Kasumi-1 (cell line): ENCODE measurements at places on chromosomes 6 and 20.
A peak's percentile ranks its signal among the peaks of the same experiment; 100 is the strongest.

- no peak for DNase-seq
These were observed 21.3 kb downstream of the ZNF341 start for GRCh38 chr20:33753143-33753542.

- DNase-seq: no peak
These were observed 26.8 kb downstream of the DACT2 start for GRCh38 chr6:168292826-168293225.

DNA sequence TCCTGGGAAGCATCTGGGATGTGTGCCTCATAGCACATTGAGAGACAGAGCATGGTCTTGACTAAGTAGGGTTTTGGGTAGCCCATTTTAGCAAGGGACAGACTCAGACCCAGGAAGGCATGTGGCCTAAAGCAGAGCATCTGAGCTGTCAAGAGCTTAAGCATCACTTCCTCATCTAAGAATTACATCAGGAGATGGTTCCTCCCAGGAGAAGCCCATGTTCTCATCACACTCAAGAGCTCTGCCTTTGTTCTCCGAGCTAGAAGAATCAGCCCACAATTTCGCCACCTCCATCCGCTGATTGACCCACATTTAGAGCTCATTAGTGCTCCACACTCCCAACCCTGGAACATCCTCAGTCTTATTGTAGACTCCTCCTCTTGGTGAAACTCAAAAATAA lies 68.3 kb downstream of the NPEPL1 start:
- DNase-seq: no peak

- DNase-seq: no peak
These were observed 12.3 kb upstream of the FAM110A start for GRCh38 chr20:821046-821730.

GRCh38 chr20:19349879-19350278 lies 137.4 kb downstream of the SLC24A3 start:
- DNase-seq: no peak

GRCh38 chr6:29827579-29828470 lies at the start of gene HLA-G:
Gene HLA-G (plus strand): TSS chr6:29827825. CDS start chr6:29827845, 20 bp downstream.
- DNase-seq: no peak

DNA sequence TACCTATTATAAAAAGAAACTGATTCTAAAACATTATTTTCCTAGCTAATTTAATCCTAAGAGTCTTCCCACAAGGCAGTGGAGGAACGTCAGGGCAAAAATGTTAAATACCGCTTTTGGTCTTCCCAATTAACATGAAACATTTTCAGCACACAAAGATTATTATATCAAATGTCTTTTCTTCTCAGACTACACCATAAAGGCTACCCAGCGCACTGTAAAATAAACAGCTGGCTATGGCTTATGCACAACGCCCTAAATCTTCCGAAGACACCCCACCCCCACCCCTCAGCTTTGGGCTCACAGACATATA lies 1.0 kb downstream of the NUDT3 start:
- DNase-seq: no peak

- DNase-seq: no peak
These were observed 22.6 kb downstream of the MTHFD1L start for GRCh38 chr6:150887978-150888563.

- DNase-seq: no peak
These were observed 198.4 kb upstream of the SLC35B3 start for GRCh38 chr6:8633762-8634161.

DNA sequence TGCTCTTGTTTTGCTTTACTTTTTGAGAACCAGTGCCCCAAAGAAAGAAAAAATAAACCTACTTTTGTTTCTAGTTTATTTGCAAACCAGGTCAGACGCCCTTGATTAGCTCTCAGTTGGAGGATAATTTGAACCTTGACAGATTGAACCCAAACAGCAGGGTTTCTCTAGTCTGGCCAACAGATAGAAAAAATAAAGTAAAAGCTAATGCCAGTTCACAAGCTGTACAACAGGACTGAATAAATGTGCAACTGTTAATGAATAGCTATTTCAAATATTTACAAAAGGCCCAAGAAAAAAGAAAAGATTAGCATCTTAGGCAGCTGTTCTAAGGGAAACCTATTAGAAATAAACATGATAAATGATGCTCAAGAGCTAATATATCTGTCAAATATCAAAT lies 331.8 kb downstream of the CDKAL1 start:
- no peak for DNase-seq

- no peak for DNase-seq
These were observed 103.7 kb downstream of the OGFRL1 start for GRCh38 chr6:71392276-71392675.

- DNase-seq: no peak
These were observed 36.8 kb upstream of the GSTA3 start for GRCh38 chr6:52946306-52946705.

GRCh38 chr20:4820806-4821518 lies 99.3 kb downstream of the PRND start:
- no peak for DNase-seq

DNA sequence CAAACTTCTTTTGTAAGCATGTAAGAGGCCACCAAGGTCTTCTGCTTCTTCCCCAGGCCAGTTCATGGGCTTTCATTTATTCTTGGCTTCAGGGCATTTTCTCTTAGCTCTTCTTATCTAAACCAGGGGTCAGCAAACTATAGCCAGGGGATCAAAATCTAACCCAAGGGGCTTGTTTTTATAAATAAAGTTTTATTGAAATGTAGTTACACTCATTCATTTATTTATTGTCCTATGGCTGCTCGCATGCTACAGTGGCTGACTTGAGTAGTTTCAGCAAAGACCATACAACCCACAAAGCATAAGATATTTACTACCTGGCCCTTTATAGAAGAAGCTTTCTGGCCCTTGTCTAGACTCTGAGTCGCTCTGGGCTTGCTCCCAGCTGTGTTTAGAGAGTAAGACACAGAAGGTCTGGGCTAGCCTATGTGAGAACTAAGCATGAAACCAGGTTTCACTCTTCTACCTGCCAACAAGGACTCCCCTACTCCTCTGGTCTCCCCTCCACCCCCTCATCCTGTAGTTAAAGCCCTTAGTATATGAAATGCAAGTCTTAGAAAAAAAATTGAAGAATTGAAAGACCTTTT lies 43.2 kb downstream of the KHDC1L start:
- no peak for DNase-seq

- DNase-seq: no peak
These were observed 24.0 kb downstream of the PGM3 start for GRCh38 chr6:83169106-83169505.

- no peak for DNase-seq
These were observed 169.1 kb upstream of the CDYL start for GRCh38 chr6:4606821-4607704.

GRCh38 chr20:40787941-40788340 lies 98.9 kb upstream of the MAFB start:
- no peak for DNase-seq

GRCh38 chr6:160398674-160399271 lies 50.6 kb downstream of the SLC22A3 start:
- no peak for DNase-seq

DNA sequence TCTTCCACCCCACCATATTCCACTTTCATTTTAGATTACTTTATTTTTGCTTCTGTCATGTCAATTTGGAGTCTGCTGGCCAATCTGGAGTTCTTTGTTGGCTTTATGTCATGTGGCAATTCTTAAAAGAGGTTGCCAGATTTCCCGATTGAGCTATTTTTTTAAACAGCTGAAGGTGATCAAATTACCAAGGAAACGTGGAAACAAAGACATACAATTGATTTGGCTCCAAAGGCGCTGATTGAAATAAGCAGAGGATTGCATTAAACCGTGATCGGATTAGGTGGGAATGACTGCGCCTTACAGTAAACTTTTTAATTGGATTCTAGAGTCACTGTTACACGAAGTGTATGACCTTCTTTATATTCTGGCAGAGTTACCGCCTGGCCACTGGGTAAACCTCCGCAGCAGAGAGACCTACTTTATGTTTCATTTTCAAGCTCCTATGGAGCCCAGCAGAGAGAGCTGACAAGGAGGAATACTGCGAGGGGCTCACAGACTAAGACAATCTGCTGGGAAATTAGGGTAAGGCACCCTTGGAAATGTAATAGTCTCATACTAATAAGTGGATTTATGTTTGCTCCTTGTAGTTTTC lies 37.9 kb downstream of the SIM1 start:
- DNase-seq: no peak

DNA sequence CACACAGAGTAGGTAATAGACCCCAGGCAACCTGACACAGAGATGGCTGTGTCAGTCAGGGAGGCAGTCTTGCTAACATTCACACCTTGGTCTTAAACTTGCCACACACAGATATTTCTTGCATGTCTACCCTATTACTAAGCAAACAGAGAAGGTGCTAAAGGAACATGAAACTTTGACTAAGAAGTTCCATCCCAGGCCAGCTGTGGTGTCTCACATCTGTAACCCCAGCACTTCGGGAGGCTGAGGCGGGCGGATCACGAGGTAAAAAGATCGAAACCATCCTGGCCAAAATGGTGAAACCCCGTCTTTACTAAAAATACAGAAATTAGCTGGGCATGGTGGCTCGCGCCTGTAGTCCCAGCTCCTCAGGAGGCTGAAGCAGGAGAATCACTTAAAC lies 222.4 kb upstream of the JARID2 start:
- no peak for DNase-seq

GRCh38 chr6:27290065-27290849 lies 21.8 kb downstream of the POM121L2 start:
- no peak for DNase-seq

GRCh38 chr6:82617648-82618047 lies 254.0 kb downstream of the TPBG start:
- no peak for DNase-seq

- DNase-seq: peak; percentile 52
These were observed 511.2 kb upstream of the JARID2 start for GRCh38 chr6:14734416-14735340.

GRCh38 chr6:129104560-129104959 lies 221.6 kb downstream of the LAMA2 start:
- DNase-seq: no peak

GRCh38 chr6:134784336-134784735 lies 165.6 kb downstream of the ALDH8A1 start:
- no peak for DNase-seq

- DNase-seq: peak; percentile 0
These were observed 46.4 kb upstream of the LAMP5 start for GRCh38 chr20:9467995-9468394.

- DNase-seq: no peak
These were observed 317.8 kb upstream of the SULF2 start for GRCh38 chr20:48102931-48103660.

DNA sequence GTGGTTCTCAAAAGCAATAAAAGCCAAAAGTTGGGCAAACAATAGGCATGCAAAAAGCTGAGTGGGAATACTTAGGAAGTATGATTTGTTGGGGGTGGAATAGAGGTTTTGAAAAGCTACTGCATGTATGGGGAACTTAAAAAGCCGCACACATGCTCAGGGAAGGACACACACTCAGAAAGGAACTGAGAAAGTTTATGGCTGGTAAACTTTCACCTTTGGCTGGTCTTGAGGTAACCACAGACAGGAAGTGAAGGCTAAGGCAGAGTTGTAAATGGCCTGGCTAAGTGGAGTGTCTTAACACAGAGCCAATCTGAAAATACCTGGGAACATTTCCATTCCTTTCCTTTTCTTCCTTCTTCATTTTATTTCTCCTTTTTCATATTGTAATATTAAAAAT lies 134.5 kb upstream of the EXOC2 start:
- DNase-seq: no peak

DNA sequence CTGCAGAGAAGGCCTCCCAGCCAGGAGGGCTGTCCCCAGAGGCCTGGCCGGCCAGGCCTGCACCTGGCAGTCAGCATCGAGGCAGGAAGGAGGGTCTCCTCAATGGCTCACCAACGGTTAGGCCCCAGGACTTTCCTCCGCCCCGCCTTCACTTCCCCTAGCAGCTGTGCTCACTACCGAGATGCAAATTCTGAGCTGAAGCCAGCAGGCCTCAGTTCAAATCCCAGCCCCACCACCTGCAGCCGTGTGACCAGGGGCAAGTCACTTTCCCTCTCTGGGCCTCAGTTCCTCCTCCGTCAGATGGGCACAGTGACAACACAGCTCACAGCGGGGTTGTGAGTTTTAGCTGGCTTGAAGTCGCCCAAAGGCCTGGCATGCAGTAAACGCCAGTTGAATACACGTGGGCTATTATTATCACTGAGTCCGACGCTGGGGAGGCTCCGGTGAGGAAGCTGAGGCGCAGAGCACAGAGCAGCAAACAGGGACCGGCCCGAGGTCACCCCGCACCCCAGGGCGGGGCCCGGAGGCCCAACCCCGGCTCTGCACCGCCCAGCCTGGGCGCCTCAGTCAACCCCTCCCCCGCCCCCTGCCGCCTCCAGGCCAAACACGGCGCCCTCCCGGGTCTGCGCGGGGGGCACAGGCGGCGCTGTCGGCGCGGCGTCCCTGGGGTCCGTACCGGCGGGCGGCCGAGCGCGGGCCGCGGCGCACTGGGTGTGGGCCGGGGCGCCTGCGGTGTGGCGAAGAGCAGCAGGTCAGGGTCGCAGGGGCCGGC lies 671 bp downstream of the E2F1 start:
- DNase-seq: peak; percentile 29

- DNase-seq: no peak
These were observed 41.7 kb downstream of the ADAT2 start for GRCh38 chr6:143408787-143409162.

GRCh38 chr20:17688965-17689364 lies 6.9 kb upstream of the RRBP1 start:
- no peak for DNase-seq

- DNase-seq: peak; percentile 25
These were observed 801 bp downstream of the TBPL1 start for GRCh38 chr6:133953634-133954415.

DNA sequence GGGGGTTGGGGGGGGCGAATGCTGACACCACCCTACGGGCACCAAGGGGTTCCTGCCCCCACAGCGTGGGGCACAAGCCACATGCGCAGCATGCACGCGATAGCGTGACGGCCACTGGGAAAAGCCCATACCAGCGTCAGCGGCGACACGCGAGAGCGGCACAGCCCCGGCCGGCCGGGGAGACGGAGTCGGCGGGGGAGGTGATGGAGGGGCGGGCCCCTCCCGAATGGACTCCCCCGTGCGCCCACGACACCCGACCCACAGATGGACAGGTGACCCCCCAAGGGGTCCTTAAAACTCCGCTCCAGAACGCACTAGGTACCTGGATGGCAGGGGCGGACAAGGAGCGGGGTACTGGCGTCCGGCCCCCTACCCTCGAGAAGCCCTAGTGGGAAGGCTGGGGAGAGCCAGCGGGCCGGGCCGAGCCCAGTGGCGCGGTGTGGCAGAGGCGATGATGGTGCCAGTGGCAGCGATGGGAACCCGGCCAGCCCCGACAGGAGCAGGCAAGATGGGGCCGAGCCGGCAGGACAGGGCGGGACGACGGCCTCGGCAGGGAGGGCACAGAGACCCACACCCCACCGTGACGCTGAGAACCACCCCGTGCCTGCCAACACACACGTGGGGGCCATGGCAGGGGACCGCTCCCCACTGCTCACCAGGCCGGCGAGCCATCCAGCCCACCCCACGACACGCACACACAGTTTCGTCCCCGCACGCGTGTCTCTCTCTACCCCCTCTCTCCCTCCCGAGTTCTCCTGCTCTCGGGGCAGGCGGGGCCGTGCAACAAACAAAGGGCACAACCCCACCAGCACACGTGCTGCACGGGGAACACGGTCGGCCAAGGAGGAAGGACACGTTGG lies 1959.8 kb upstream of the DEFB115 start:
- no peak for DNase-seq

- no peak for DNase-seq
These were observed 74.8 kb upstream of the MLN start for GRCh38 chr6:33878562-33878961.

GRCh38 chr6:125173341-125174095 lies 19.9 kb downstream of the TPD52L1 start:
- no peak for DNase-seq

GRCh38 chr6:157557559-157557958 lies 176.6 kb downstream of the ZDHHC14 start:
- DNase-seq: peak; percentile 11
